Left ventricle myocardium inferior (tissue), 1 donor: ENCODE measurements at places on chromosomes 3 and 15. TPM values are rescaled to one million over a fixed set of nuclear protein-coding genes. Genes with fewer than 3 reads are reported as not detected.
A peak's percentile ranks its signal among the peaks of the same experiment; 100 is the strongest.

- no peak for DNase-seq
Measured at GRCh38 chr3:194496217-194496919, 9.6 kb upstream of the ATP13A3 start.

- DNase-seq, result no peak
Measured at GRCh38 chr3:150124142-150124541, 153.4 kb upstream of the PFN2 start.

- DNase-seq, result no peak
Measured at GRCh38 chr15:27500206-27500605, 529.2 kb downstream of the GABRG3 start.

- DNase-seq, result no peak
Measured at GRCh38 chr3:124792341-124793040, 62.2 kb downstream of the UMPS start.

GRCh38 chr3:185205865-185206264 is 48.0 kb downstream of the EHHADH start:
- no peak for DNase-seq

GRCh38 chr3:11845651-11846050 is 1.0 kb downstream of the TAMM41 start:
- DNase-seq, result no peak

DNA sequence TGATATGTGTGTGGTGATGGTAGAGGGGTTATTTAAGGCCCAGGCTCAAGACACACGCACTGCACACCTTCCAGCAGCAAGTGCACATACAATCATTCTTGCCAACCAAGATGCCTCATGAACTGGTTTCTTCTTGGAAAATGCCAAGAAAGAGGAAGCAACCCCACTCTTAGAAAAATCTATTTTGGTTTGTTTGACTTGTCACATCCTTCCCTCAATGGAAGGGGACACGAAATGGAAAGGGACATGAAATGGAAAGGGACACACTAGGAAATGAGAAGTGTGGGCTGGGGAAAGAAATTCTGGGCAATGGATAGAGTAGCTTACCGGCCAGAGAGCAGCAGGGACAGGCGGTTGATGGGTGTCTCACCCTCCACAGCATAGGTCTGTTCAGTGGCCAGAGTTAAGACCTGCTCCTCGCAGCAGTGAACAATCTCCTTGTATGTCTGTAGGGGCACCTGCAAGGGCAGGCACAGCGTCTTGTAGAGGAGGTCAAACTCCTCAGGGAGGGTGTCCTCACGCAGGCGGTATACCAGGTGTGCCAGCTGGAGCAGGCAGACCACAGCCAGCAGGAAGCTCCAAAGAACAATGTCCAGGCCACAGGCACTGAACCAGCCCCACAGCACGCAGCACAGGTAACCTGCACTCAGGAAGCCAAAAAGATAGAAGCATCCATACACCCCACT is 640 bp downstream of the POPDC2 start:
- DNase-seq, result no peak

GRCh38 chr3:69085833-69086722 is 1.3 kb downstream of the ARL6IP5 start:
- DNase-seq, result peak; percentile 88

GRCh38 chr15:63018639-63019038 is 23.9 kb upstream of the TPM1 start:
- no peak for DNase-seq

GRCh38 chr3:143831208-143831607 is 17.1 kb downstream of the SLC9A9 start:
- no peak for DNase-seq

DNA sequence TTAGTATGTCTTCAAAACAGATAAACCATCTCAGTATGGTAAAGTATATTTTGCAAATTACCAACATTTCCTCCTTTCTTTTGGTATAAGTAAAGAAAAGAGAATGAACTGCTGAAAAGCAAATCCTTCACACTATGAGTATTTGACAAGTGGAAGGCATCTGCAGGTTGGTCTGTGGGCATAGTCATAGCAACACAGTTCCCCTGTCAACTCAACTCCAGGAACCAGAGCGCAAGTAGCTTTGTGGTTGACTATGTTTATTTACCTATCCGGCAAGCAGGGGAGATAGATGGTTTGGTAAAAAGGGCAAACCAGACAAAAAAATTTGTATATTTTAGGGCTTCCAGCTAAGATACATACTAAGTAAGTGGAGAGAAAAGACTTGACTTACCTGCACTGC is 88.3 kb upstream of the PPIB start:
- no peak for DNase-seq

- DNase-seq, result no peak
Measured at GRCh38 chr15:63332367-63333124, 49.1 kb downstream of the CA12 start.

GRCh38 chr3:57281715-57282114 is 10.8 kb downstream of the ASB14 start:
- DNase-seq, result no peak

- DNase-seq, result no peak
Measured at GRCh38 chr15:29139540-29140459, 129.8 kb downstream of the NSMCE3 start.

- DNase-seq, result no peak
Measured at GRCh38 chr3:139797724-139798343, 120.1 kb upstream of the NMNAT3 start.

DNA sequence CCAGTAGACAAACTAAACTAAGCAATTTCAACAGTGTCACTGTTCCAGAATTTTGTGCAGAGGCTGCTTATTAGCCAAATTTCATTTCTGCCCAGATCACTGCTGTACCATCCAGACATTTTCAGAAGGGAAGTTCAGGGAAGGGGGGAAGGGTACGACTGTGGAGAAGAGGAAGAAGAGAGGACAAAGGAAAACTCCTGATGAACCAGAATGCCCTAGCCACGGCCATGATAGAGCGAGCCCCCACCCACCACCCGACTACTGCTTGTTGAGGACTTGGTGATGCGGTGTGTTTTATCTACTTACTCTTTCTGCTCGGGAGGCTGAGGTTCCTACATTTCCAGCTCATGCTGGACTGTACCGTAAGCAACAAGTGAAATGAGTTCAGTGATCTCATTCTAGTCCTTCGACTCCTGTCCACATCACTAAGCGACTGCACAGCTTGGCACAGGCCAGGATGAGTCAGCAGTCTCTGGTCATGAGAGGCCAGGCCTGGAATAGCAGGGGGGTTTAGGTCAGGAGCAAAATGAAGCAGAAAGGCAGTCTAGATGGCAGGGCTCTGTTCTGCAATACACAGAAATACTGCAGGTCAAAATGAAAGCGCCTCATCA is 330.8 kb downstream of the TIGIT start:
- DNase-seq, result peak; percentile 92

DNA sequence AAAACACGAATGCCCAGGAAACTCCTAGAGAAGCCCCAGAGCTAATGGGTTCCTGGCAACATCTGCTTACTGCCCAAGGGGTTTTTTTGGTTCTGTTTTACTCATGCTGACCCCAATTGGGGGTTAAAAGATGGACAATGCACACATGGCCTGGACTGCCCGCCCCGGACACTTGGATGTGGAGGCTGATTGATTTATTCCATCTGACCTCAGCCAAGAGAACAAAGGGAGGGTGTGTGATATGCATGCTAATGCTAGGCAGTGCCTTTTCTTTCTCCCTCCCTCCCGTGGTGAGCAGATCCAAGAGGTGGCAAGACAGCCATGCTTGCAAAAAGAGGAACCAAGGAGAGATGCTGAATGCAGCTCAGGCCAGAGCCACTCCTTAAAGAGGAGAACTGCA is 3.3 kb upstream of the LRTM1 start:
- DNase-seq, result no peak

GRCh38 chr3:115877615-115877899 is 254.2 kb downstream of the GAP43 start:
- DNase-seq, result no peak

DNA sequence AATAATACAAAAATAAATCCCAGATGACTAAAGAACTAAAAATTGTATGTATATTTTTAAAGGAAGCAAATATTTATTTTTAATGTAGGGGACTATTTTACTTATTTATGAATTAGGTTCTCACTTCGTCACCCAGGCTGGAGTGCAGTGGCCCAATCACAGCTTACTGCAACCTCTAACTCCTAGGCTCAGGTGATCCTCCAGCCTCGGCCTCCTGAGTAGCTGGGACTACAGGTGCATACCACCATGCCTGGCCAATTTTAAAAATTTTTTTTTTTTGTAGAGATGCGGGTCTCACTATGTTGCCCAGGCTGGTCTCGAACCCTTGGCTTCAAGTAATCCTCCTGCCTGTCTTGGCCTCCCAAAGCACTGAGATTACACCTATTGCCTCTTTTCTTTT is 42.6 kb downstream of the CMTM7 start:
- DNase-seq, result no peak

GRCh38 chr3:190056742-190057141 is 64.0 kb downstream of the P3H2 start:
- DNase-seq, result no peak

DNA sequence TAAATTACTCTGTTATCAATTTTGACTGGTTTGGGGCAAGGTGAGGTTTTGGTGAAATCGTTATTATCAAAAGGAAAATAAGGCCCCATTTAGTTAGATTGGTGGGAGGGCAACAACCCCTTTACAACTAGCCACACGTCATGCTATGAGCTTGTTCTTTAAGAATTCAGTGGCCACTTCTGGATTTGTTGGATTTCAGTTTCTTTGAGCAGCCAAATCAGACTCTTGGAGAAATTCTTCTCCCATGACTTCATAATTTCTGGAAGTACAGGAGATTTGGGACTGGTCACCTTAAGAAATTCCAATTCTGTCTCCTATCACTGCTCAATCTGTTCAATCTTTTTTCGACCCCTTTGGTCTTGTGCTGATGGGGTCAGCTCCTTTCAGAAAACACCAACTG is 14.8 kb upstream of the WNT5A start:
- DNase-seq, result no peak

DNA sequence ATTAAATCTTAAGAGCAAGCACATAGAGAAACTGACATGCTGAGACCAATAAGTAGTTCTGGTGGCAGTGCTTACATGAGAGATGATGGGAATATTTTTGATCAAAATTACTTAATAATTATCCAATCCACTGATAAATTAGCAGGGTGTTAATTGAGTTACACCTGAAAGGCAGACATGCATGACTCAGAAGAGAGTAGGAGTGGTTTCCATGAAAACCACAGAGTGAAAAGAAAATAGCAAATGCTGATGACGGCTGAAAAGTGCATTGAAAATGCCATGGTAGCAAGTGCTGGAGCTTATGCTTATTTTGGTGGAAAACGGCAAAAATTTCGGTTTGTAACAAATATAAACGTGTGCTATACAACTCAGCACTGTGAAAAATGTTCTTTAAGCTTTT is 267.8 kb upstream of the LRRN1 start:
- DNase-seq, result no peak

DNA sequence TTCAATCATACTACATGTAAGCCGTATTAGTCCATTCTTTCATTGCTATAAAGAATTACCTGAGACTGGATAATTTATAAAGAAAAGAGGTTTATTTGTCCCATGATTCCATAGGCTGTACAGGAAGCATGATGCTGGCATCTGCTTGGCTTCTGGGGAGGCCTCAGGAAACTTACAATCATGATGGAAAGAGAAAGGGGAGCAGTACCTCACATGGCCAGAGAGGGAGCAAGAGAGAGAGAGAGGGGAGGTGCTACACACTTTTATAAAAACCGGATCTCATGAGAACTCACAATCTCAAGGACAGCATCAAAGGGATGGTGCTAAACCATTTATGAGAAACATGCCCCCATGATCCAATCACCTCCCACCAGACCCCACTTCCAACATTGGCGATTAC is 14.3 kb upstream of the CLASP2 start:
- DNase-seq, result no peak

GRCh38 chr3:151992326-151993041 is 119.0 kb downstream of the SUCNR1 start:
- no peak for DNase-seq

DNA sequence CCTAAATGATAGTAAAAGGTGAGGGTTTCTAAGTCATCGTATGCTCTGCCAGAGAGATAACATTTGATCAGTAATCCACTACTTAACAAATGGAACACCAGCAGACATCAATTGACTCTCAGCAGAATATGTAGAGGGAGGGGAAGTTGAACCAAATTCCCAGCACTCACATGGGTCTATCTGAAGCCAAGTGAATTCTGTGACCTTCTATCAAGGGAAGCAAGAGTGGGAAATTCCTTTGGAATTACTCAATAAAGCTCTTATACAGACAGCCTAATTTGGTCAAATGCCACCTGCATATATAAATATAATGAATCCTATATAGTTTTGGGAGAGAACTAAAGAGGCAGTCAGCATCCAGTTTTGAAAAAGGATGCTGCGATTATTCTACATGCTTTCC is 15.8 kb upstream of the KCNMB2 start:
- no peak for DNase-seq

DNA sequence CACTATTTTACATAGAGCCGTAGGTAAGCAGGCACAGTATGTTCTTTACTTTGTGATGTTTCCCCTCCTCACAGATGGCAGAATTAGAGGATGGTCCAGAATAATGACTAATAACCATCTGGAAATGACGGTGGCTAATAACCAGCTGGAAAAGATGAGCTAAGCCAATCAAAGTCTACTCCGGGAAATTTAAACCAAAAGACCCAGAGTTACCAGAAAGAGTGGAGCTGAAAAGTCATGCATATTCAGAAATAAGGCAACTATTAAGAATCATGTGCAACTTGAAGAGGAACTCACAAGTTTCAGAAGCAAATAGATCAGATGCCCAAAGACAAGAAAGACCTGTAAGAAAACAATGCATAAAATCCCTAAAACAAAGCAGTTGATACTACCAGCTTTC is 33.6 kb downstream of the DMXL2 start:
- no peak for DNase-seq

GRCh38 chr3:186333256-186333655 is 28.8 kb downstream of the DGKG start:
- no peak for DNase-seq

GRCh38 chr3:72515281-72515680 is 333.0 kb downstream of the SHQ1 start:
- DNase-seq, result no peak

Gene QARS1
- total RNA-seq, result 203 TPM

Gene SSUH2
- total RNA-seq, result 1.1 TPM

Gene ALPK3
- 181 TPM for total RNA-seq

Gene IL5RA
- not detected for total RNA-seq

Gene HAPLN3
- 3.2 TPM for total RNA-seq

Gene ANKRD34C
- 0.66 TPM for total RNA-seq

Gene UCN2
- total RNA-seq, result 0.19 TPM

Gene GUCA1C
- total RNA-seq, result 5.8 TPM

Gene APOD
- total RNA-seq, result 92.5 TPM

Gene XCR1
- not detected for total RNA-seq

Gene ZNF502
- 3.4 TPM for total RNA-seq

Gene TNFSF10
- total RNA-seq, result 12.6 TPM

Gene TADA3
- total RNA-seq, result 45.3 TPM

Gene MKRN3
- total RNA-seq, result 0.63 TPM
